Kasumi-1 (cell line): ENCODE measurements at places on chromosomes 3 and 15.
A peak's percentile ranks its signal among the peaks of the same experiment; 100 is the strongest.

DNA sequence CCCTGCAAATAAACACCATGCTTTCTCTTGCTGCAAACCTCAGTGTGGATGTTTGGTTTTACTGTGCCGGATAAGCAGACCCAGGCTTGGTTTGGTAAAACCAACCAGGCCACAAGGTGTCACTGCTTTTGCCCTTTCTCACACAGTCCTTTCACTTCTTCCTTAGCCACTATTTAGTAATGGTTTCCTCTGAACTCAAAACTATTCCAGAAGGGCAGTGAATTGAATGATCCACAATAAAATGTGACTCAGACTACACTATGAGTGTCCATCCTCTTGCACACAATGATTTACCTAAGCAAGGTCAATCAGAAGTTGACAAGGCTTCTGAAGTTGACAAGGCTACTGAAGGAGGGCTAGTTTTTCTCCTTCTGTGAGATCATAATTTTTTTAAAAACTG lies 552.4 kb upstream of the CCDC54 start:
- DNase-seq, result peak; percentile 29

DNA sequence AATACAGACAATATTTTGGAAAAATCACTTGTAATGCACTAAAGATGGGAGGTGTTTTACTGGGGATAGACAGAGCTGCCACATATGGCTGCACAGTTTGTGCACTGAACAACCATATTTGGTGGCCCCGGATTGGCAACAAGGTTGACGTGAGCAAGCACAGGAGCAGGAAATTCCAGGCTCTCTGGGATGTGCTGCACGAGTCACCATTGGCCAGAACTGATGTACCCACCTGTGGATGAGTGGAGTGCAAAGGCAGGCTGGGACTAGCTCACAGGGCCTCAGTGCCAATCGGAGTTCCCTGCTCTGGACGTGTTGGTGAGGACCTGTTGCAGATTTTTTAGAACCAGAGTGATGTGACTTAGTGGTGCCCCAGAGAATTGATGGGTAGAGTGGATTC lies 42.0 kb upstream of the SCAANT1 start:
- DNase-seq, result no peak

DNA sequence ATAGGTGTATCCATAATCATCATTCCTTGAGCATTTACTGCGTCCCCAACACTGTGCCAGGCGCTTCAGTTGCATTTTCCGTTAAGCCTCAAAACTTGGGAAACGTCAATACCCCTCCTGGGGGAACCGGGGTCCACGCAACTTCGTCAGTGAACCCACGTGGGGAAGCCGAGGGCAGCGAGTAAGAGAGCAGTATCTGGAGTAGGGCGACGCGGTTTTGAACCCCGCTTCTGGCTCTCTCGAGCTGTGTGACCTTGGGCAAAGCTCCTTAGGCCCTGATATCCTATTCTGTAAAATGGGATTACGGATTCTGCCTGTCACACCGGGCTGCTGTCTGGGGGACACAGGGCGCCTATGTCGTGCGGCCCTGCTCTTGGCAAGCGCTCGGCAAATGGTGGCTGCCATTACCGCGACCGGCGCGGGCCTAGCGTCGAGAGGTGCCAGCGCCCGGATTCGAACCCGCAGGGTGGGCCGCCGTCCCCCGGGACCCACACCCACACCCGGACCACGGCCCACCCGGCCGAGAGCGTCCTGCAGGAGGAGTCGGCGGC lies 590 bp downstream of the POLG start:
- DNase-seq, result no peak

DNA sequence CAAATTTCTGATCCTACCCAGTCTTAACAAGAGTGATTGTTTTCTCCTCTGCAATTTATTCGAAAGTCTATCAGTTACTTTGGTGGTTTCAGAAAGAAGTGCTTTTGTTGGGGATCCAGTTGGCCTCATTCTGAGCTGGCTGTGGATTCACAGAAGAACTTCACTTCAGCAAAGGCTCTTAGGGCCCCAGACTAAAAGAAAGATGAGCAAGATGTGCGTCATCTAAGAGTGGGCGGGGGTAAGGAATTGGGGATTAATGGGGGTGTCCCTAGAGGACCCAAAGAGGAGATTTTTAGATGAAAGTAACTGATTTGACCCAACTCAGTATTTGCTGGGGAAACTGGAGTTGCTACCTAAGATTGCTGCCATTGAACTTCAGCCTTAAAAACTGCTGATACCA lies 63.9 kb upstream of the TSEN2 start:
- DNase-seq, result no peak

DNA sequence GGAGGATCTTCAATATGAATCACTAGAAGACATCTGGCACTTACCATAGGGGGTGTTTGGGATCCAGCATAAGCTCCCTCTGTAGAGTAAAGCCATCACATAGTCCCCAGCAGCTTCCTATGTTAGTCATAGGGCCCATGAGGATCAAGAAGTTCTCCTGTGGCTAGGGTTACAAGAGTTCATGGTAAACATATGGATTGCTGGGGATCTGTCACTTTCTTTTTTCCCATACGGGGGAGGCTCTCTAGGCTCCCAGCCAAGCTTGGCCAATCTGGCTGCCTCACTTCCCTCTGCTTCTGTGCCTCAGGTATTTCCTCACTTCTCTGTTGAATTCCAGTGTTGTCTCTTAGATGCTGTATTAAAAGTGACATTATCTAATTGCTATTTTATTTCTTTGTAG lies 597.9 kb downstream of the PDCD6IP start:
- DNase-seq, result no peak

- DNase-seq, result no peak
These were observed 105.0 kb downstream of the MYLK start for GRCh38 chr3:123778991-123779622.

- DNase-seq, result no peak
These were observed 49.1 kb downstream of the KLHL25 start for GRCh38 chr15:85745525-85746150.

DNA sequence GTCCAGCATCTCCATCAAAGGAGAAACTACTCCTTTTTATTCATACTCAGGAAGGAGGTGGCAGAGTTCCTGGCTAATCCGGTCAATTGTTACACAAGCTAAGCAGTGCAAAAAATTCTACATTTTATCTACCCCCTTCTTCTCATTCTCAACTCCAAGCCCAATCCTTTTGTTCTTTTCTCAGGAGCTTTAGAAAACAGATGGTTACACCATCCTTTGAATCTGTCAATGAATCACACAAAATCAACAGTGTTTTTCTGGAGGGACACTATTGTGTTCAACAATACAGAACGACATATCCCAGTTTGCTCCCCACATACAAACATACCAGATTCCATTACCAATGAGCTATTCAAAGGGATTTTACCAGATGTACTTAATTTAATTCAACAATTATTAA lies 362.1 kb downstream of the MAGI1 start:
- DNase-seq, result no peak

DNA sequence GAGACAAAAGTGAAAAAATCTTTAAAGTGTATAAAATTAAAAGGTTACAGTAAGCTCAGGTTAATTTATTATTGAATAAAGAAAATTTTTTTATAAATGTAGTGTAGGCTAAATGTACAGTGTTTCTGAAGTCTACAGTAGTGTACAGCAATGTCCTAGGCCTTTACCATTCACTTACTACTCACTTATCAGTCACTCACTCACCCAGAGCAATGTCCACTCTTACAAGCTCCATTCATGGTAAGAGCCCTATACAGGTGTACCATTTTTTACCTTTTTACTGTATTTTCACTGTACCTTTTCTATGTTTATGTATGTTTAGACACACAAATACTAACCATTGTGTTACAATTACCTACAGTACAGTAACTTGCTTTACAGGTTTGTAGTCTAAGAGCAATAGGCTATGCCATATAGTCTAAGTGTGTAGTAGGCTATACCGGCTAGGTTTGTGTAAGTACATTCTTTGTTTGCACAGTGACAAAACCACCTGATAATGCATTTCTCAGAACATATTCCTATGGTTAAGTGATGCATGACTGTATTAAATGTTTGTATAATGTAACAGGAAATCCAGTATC lies 38.1 kb upstream of the NECTIN3 start:
- DNase-seq, result no peak

- no peak for DNase-seq
These were observed 1159.6 kb upstream of the EPHA6 start for GRCh38 chr3:95654570-95655362.

- no peak for DNase-seq
These were observed 122.4 kb downstream of the UBE2E2 start for GRCh38 chr3:23325466-23326065.

DNA sequence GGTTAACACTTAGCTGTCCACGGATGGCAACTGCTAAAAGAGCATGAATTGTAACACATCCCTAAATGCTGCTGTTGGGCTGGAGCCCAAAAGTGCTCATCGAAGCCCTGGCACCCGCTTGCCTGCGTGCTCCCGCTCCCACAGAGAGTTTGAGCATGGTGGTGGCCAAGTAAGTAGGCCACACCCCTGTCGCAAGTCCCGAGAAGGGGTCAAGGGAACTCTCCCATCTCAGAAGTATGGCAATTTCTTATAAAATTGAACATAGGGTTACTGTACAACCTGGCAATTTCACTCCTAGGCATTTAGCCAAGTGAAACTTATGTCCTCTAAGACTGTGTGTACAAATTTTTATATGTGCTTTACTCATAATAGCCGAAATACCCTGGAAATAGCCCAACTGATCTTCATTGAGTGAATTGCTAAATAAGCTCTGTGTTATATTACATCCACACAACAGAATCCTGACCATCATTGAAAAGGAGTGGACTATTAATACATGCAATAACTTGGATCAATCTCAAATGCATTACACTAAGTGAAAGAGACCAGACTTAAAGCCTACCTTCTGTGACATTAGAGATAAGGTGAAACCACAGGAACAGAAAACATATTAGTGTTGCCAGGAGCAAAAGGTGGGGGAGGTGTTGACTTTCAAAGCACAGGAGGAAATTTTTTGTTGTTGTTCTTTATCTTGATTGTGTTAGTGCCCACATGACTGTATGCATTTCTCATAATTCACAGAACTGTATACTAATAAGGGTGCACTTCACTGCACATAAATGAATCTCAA lies 1.5 kb upstream of the GCSAM start:
- DNase-seq, result no peak

DNA sequence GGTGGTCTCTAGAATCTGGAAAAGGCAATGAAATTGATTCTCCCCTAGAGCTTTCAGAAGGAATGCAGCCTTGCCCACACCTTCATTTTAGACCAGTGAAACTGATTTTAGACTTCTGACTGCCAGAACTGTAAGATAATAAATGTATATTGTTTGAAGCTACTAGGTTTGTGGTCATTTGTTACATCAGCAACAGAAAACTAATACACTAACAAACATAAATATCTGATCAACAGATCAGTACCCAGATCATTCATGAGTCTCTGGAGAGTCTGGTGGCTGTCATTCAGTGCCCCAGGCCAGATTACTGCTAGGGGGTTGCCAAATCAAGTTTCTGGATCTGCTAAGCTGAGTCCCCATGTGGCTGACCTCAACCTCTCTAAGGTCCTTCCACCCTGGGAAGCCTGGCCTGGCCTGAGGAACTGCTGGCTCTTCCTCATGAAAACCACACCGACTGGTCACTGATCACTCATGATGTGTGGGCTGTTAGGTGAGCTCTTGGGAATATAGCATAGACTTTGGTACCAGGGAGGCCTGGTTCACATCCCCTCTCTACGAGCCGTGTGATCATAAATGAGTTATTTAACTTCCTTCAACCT lies 11.1 kb upstream of the LACTB start:
- DNase-seq, result no peak

DNA sequence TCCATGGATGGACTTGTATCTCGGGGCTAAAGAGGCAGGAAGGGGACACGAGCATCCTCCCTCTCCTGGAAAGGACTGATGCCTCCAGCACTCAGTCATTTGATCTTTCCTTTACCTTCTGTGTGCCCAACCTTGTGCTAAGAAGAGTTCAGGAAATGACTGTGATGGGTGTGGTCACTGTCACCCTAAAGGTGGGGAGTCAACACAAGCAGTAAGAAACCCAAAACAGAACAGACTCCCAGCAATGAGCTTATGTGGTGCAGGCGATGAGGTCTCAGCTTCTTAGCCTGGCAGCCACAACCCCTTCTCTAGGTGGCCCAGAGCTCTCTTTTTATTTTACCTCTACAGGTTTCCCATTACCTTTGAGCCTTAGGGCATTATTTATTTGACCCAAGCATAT lies 3.8 kb downstream of the MPI start:
- DNase-seq, result no peak

DNA sequence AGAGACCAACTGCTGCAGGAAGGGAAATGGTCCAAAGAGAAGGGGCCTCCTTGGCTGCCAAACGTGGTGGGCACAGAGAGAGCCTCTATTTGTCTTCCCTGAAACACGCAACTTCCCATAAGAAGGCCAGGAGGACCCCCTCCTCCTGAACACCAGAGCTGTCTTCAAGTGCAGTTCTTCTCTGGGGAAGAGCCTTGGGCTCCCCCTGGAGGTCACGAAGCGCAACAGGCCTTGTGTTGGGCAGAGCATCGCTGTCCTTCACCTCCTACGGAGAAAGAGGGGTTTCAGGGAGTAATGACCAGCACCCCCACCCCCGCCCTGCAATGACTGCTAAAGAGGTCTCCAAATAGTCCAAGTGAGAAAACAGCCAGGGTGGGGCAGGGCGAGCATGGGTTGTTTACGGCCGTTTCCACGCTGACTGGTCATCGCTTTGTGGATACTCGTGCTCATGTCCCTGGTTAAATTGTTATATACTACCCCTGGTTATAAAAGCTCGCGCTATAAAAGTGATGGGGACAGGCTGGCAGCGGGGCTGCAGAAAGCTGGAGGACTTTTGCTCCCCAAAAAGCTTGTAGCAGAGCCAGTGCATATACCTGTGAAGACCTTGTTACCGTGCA lies 397.5 kb upstream of the ATP10A start:
- DNase-seq, result peak; percentile 5

GRCh38 chr3:43210049-43211027 lies 76.0 kb upstream of the SNRK start:
- DNase-seq, result no peak
